ENCODE measurements at places on chromosomes 12 and 14.

DNA sequence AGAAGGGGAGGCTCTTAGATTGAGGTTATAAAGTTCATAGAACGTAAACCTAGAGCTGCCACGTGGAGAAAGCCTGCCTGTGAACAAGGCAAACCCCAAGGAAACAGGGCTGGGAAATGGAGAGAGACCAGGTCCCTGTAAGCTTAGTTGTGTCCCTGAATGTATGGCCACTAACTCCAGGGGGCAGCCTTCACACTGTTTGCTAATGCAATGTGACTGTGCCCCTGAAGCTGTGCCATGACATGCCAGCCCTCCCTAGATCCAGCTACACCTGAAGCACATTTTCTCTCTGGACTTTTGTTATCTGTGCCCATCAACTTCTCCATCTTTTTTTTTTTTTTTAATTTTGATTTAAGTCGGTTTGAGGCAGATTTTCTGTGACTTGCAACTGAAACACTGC, 60.6 kb upstream of the TMCC3 start:
- DNase-seq = peak; percentile 16

GRCh38 chr14:91065266-91065665, 4.8 kb upstream of the RPS6KA5 start:
- DNase-seq = no peak

DNA sequence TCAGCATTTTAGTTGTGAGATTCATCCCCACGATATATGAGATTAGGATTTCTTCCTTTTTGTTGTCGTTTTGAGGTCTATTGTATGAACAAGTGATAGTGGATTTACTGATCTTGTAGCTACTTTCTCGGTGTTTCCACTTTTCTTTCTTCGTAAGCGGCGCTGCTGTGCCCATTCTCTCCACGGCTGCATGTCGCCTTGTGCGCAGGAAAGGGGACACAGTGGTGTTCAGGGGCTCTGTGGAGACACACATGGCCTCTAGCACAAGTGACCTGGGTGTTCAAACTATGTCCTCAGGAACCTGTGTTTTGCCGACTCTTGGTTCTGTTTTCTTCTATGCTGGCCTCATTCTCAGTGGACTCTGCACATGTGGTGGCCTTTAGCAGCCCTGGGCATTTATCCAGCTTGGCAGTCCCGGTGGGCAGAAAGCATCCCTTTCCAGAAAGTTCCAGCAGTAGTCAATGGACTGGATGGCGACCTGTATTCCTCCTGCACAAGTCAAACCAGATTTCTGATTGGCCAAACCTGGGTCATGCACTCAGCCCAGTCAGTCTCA, 18.7 kb downstream of the CKAP4 start:
- no peak for DNase-seq

GRCh38 chr12:12376646-12377448, 20.0 kb downstream of the BORCS5 start:
- peak; percentile 37 for DNase-seq

DNA sequence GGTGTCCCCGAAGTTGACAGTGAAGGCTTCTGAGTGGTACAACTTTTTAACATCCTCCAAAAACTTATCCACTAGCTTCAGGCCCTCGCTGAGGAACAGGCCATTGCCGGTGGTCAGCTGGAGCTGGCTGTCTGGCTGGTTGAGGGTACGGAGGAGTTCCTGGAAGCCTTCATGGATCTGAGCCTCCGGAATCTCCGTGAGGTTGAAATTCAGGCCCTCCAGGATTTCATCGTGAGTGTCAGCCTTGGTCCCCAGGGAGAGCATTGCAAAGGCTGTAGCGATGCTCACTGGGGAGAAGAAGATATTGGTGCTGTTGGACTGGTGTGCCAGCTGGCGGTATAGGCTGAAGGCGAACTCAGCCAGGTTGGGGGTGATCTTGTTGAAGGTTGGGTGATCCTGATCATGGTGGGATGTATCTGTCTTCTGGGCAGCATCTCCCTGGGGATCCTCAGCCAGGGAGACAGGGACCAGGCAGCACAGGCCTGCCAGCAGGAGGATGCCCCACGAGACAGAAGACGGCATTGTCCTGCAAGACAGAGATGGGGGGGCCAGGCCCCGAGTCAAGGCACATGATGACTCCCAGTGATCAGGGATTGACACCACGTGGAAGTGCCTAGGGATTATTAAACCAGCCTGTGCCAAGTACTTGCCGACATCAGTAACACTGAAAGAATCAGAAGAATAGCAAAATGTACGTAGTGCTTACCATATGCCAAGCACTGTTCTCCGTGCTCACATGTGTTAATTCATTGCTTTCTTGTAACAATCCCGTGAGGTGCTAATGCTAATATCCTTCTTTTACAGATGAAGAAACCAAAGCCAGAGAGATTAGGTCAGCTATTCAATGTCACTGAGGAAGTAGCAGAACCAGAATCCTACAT, 5.4 kb downstream of the SERPINA1 start:
- no peak for DNase-seq

GRCh38 chr14:101723061-101723595, 38.4 kb upstream of the PPP2R5C start:
- no peak for DNase-seq

- DNase-seq = no peak
Observed at GRCh38 chr14:52071675-52072074, 2.8 kb upstream of the NID2 start.

DNA sequence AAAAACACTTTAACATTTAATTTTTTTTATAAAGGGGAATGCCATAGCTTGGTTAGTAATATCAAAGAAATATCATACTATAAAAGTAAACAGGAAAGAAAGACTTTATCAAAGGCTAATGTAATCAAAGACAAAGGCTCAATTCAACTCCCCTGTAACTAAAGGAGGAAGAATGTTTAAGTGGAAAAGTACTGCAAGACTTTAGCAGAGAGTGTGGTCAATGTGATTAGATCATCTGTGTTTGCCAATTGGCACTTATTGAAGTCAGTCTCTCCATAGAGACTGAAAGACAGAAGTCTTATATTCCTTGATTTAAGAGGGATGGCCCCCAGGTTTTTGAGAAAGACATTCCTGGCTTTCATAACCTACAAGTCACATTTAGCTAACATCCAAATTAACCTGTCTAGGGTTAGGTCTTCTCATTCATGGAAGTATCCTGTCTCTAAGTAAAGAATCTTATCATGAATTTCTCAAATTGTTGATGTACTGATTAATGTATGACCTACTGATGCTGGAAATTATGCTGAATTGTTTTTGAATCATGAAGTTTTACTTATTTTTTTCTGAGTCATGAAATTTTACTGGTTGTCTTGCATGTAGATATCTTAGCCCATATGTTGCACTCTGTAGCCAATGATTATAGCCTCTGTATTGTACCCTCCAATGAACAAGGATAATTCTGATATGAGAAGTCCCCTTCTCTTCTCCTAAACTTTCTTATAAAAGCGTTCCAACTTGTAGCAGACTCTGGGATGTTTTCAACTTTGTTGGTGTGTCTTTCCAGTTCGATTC, 65.4 kb downstream of the ATXN7L3B start:
- no peak for DNase-seq

- no peak for DNase-seq
Observed at GRCh38 chr14:69525896-69526295, 41.4 kb downstream of the PLEKHD1 start.

Measured in CD4-positive, alpha-beta T cell treated with Interferon gamma for 1 hour (primary cell).